ENCODE measurements at places on chromosomes 6 and 20.
A peak's percentile ranks its signal among the peaks of the same experiment; 100 is the strongest.

GRCh38 chr6:70666706-70667105 lies 977 bp upstream of the SMAP1 start:
- no peak for DNase-seq

GRCh38 chr20:41138475-41139226 lies 1.3 kb downstream of the PLCG1 start:
- peak; percentile 12 for DNase-seq

DNA sequence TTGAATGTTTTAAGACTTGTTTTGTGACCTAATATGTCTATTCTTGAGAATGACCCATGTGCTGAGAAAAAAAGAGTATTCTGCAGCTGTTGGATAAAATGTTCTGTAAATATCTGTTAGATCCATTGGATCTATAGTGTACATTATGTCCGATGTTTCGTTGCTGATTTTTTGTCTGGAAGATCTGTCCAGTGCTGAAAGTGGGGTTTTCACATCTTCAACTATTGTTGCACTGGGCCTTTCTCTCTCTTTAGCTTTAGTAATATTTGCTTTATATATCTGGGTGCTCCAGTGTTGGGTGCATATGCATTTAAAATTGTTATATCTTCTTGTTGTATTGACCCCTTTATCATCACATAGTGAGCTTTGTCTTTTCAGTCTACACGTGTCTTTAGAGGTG lies 5.7 kb upstream of the SIRPB2 start:
- DNase-seq, result no peak

DNA sequence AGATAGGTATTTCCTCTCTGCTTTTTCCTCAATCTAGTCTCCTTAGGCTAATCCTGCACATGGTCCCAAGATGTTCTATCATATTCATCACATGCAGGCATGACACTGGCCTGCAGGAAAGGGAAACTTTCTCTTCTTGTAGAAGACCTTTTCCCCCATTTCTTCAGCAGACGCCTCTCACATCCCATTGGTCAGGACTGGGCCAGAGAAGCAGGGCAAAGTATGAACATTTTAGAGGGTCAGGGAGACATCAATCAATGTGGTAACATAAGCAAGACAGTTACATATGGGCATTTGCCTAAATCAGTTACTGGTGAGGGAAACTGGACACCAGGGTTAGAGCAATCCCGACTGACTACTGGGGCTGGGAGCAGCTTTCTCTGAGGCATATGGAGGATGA lies 90.1 kb downstream of the CRYBG1 start:
- DNase-seq, result no peak

DNA sequence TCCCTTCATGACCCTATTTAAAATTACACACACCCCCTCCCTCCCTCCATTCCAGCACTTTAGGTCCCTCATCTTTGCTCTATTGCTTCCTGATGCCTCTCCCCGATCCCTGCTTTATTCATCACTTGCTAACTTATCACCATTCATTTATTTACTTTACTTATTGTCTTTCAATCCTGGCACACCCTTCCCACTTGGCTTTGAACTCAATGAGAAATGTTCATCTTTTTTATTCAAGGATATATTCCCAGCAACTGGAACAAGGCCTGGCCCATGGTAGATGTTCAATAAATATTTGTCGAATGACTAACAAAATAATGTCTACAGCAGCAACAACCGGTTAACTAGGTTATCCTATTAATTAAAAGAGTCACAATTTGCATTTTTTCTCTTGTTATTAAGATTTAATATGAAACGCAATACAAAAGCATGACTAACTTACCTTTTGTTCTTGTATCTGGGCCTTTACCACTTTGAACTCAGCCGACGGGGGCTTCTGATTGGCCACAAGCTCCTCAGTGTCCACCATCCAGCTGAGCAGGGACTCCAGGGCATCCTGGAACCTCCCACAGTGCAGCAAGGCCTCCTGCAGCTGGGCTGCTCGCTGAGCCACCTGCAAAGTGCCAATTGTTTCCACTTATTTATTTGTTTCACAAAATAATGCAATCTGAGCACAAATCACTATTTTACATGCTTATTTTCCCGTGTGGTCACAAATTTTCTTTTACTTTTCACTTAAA lies 107.8 kb downstream of the DST start:
- DNase-seq, result no peak

DNA sequence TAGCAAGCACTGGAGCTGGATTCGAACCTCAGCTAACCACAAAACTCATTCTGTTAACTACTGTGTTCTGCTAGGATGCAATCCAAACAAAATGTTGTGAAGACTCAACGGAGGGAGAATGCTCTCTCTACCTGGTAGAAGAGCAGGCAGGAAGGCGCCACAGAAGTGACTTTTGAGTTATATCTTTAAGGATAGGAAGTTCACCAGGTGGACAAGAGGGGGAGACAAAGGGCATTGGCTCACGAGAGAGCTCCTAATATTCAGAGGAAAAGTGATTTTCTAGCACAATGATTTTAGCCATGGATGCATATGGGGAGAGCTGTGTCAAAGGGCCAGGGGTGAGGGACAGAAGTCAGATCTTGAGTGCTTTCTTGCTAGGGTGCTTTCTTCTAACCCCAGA lies 108.4 kb upstream of the MAFB start:
- no peak for DNase-seq

GRCh38 chr6:145271040-145271439 lies 464.3 kb downstream of the EPM2A start:
- DNase-seq, result no peak

DNA sequence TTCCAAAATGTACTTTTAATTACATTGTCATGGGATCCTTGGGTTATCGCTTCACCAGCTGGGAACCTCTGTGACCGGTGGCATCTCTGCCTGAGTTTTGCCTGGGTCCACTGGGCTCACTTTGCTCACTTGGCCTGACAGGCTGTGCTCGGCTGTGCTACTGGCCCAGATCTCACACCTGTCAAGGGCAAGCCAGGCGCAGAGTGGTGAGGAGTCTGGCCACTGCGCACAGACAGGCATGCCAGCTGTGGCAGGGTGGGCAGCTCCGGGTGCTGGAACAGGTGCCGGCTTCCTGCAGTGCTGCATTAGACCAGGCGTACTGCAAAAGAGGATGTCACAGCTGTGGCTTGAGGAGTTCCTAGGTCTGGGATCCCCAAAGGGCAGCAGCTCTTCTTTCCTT lies 489.8 kb downstream of the TENT5A start:
- DNase-seq, result no peak

GRCh38 chr20:12198281-12198680 lies 280.6 kb downstream of the BTBD3 start:
- no peak for DNase-seq

GRCh38 chr6:154127657-154128056 lies 88.6 kb downstream of the OPRM1 start:
- peak; percentile 86 for DNase-seq

DNA sequence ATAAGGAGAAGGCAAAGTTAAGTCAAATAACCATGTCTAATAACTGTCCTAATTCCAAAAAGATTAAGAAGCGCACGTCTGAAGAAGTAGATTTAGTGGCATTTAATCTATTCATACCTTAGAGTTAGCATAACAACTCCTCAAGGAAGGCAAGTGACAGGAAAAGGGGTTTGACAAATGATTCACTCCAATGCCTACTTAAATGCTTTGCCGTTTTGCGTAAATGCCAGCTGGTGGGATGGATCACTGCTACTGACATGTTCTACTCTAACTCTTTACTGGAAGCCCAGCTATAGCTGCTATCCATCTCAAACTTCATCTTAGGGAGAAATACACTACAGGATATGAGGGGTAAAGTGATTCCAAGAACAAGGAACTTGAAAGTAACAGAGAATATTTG lies 347.3 kb upstream of the RUNX2 start:
- no peak for DNase-seq

- peak; percentile 79 for DNase-seq
Measured at GRCh38 chr20:46255440-46256104, 52.7 kb downstream of the CDH22 start.

DNA sequence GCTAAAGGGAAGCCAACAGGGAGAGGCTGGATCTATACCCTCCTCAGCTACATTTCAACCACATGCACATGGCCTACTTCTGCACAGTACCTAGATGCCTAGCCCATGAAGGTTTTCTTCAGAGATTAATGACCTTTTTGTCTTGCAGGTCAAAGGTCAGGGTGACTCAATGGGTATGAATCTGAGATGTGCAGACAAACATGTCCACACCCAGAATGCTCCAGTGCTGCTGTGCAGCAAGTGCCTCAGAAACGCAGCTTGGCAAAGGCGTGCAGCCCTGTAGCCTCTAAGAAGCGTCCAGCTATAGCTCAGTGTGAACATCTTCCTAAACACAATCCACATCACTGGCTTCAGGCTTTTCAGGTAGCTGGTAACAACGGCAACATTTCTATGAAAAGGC lies 24.4 kb downstream of the MAP1LC3A start:
- DNase-seq, result no peak

DNA sequence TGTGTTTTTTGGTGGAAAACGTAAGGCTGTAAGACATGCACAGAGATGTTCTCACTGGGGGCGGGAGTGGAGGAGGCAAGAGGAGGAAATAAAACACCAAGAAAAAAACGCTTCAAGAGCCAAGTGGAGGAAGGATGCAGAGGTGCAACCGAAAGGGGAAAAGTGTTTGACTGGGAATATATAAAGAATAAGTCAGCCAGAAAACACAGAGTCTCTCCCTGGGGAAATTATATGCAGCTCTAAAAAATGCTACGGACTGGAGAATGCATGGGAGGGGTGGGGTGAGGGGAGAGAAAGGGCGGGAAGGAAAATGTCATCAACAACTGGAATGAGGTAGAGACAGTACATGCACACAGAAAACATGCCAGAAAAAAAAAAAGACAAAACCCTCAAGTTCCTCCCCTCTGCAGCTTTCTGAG lies 133.5 kb downstream of the SCML4 start:
- no peak for DNase-seq

GRCh38 chr20:40565682-40566040 lies 123.4 kb downstream of the MAFB start:
- DNase-seq, result no peak

DNA sequence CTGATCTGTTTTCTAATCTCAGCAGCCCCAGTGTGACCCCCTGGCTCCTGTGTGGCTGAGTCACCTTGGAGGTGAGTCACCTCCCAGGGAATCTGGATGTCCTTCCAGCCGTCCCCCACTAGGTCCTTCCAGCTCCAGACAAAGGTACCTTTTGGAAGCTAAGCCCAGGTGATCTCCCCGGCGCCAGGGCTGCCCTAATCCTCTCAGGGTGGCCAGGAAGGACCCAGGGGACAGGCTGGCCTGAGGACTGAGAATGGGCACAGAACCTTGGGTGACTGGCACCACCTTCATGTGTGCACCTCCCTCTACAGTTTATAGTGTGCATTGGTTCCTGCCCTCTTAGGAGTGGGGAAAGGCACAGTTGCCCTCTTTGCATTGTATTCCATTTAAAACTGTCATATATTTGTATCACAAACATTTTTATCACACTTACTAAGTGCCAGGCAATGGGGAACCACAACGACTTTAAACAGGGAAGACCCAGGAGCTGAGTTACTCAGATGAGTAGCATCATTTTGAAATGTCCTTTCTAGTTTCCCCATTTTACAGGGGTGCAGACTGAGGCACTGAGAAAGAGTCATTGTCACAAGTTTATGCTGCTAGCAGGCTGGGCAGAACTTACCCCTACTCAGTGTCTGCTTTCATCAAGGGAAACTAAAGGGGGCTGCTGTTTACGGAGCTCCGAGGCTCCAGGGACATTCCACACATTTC lies 2.6 kb upstream of the BPIFB4 start:
- no peak for DNase-seq

All from NCI-H526 treated with DMSO at 0.1 percent for 48 hours (cell line).